GF-D8 (cell line): ENCODE measurements at places on chromosomes 4 and X.

GRCh38 chrX:39534949-39535348 lies 562.8 kb downstream of the BCOR start:
- DNase-seq: no peak

DNA sequence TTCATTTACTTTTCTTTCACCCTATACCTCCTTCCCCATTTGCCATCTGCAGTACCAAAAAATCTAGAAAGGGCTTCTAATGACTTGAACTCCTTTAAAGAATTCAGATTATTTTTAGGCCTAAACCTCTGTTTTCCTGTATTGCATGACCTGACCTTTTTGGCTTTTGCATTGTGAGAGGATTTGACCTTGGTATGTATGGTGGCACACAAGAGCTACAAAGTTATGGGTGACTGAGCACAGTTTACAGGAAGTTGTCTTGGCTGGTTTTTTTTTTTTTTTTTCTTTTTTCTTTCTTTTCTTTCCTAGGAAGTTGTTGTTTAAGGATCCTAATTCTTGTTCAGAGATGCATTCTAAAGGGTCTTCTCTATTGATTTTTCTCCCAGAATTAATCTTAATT lies 32.0 kb upstream of the MTMR8 start:
- DNase-seq: no peak

GRCh38 chr4:176432811-176433540 lies 113.2 kb downstream of the SPCS3 start:
- DNase-seq: no peak

DNA sequence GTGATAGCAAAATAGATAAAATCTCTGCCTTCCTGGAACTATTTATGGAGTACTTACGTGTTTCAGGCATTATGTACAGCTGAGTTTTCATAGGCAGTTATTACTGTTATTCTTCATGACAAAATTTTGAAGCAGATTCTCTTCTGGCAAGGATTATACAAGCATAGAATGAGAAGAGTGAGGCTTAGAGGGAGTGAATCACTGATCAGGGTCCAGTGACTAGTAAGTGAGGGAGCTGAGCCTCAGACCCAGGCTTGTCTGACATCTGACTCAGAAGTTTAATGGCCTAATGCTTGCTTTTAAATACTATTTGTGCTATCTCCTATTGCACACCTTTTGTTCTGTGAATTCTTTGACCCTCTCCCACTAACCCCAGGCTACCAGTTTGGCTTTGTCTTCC lies 110.6 kb downstream of the DTHD1 start:
- DNase-seq: no peak

DNA sequence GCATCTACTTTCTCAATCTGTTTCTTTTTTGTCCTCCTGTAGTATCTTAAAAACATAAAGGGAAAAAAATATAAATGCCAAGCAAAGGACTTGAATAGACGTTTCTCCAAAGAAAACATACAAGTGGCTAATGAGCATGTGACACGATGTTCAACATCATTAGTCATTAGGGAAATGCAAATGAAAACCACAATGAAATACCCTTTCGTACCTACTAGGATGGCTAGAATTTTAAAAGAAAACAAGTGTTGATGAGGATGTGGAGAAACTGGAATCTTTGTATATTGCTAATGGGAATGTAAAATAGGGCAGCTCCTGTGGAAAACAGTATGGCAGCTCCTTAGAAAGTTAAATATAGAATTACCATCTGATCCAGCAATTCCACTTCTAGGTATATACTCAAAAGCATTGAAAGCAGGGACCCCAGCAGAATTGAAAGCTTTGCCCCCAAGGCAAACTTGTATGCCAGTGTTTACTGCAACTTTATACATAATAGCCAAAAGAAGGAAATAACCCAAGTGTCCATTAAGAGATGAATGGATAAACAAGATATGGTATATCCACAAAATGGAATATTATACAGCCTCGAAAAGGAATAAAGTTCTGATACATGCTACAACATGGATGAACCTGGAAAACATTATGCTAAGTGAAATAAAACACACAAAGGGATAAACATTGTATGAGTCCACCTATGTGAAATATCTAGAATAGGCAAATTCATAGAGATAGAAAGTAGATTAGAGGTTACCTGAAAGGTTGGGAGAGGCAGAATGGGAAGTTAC lies 138.3 kb downstream of the SH3KBP1 start:
- no peak for DNase-seq

GRCh38 chrX:65871671-65872311 lies 168.1 kb downstream of the VSIG4 start:
- DNase-seq: no peak
